ENCODE measurements at places on chromosomes 5 and 9. TPM values are rescaled to one million over a fixed set of nuclear protein-coding genes. Genes with fewer than 3 reads are reported as not detected.

Gene SMIM33
- total RNA-seq = not detected

Gene FAM153A
- not detected for total RNA-seq

Gene CHMP5
- total RNA-seq = 61.8 TPM

Gene RLN2
- total RNA-seq = not detected

Gene STPG3
- total RNA-seq = not detected

Gene PDCD1LG2
- total RNA-seq = not detected

Gene NSG2
- not detected for total RNA-seq

Gene MLANA
- total RNA-seq = not detected

Gene BTNL8
- total RNA-seq = not detected

Gene ZDHHC11
- total RNA-seq = 17.0 TPM

DNA sequence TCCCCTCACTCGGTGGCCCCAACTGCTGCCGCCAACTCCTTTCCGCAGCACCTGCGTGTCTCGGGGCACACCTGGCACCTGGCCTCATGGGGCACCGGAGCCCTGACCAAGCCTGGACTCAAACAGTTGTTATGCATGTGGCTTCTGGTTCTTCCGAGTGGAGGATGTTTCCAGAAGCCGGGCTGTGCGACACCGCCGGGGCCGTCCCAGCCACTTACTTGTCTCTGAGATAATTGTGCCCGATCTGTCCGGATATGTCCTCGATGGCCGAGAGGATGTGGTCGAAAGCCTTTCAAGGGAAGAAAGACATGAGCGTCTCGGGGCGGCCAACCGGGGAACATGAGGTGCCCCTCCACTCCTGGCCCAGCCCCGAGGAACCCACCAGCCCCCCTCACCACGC, 38.4 kb downstream of the EXOC3 start:
- DNase-seq = no peak
- H3K4me3 ChIP-seq = no peak overlapping the region
- H3K36me3 ChIP-seq = no peaks in the 10 kb centered on the region
- peaks cover 23% of the 10 kb centered on the region for H3K4me1 ChIP-seq
- no peaks in the 10 kb centered on the region for H3K27me3 ChIP-seq
- H3K27ac ChIP-seq = no peak overlapping the region

DNA sequence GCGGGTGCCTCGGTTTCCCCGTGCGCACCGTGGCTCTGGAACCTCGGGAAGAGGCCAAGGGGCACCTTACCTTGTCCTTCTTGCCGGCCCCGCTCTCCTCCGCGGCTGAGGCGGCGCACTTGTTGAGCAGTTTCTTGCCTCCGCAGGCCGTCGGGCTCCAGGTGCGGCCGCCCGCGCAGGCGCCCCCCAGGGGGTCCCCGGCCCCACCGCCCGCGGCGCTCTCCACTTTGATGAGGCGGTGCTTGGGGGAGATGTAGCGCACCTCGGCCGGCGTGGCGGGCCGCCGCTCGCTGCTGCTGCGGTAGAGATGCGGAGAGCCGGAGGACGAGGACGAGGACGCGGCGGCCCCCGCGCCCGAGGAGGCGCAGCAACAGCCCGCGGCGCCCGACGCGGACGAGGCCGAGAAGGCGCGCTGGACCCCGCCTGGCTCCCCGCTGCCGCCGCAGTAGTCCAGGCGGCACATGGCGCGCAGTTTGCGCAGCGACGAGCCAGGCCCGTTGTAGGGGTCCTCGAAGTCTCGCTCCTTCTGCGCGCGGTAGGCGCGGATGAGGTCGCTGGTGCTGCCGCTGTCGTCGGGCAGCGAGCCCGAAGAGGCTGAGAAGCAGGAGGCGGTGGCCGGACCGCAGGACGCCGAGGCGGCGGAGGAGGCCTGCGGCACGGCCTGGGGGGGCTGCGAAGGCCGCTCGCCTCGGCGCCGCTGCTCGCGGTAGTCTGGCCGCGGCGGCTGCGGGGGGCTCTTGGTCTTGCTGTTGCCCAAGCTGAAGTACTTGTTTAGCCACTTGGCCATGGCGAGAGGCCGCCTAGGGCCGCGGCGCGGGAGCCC, 957 bp downstream of the SHB start:
- no peak for DNase-seq
- H3K4me3 ChIP-seq = peak overlapping the region; percentile 66

DNA sequence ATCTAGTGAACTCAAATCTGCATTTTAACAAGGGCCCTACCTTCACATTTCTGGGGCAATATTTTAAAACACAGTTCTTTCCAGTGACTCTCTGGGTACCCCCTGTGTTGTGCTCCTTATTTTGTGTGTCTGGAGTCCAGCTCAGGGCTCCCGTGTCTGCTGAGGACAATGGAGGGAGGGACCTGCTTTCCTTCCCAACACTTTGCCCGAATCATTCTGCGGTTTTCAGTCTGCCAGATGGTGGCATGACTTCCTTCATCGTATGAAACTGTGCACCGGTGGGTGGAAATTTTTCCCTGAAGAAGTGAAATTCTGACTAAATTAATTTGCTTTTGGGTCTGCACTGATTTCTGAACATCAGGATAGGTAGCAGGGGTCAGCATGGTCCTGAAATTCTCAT, 153.6 kb upstream of the CD180 start:
- DNase-seq = no peak
- no peaks in the 10 kb centered on the region for H3K4me1 ChIP-seq
- H3K4me3 ChIP-seq = no peak overlapping the region
- H3K27ac ChIP-seq = no peak overlapping the region
- H3K36me3 ChIP-seq = no peaks in the 10 kb centered on the region

DNA sequence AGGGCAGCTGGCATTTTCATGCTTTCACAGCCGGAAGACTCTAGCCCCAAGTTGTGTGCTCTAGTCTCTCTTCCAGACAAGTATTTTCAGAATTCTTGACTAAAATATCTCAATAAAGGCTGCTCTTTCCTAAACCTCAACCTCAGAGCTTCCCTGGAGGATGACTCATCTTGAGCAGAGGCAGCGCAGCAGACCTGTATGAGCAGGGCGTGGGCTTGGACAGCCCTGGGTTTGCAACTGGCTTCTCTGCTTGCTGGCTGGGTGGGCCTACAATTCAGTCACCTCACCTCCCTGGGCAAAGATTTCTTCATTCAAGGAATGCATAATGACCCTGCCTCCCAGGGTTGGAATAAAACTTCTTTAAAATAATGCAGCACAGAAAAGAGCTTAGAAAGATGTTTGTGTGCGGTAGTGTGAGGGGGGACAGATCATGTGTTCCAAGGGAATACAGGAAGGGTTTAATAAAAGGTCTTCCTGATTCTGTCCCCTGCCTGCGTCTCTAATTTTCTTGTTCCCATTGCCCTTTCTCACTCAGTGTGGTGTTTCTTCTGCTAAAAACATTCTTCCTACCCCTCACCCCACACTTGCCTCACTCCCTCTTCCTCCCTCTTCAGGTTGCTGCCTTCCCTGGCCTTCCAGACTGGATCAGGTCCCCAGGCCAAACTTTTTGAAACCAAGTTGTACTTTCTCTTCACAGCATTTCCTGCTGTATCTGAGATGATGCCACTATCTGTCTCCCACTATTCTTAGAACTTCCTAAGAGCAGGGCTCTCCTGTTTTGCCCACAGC, 39.4 kb upstream of the MAP1B start:
- H3K36me3 ChIP-seq = no peaks in the 10 kb centered on the region
- H3K4me3 ChIP-seq = no peak overlapping the region
- H3K27me3 ChIP-seq = no peaks in the 10 kb centered on the region
- peak; percentile 12 for DNase-seq
- no peak overlapping the region for H3K27ac ChIP-seq
- peaks cover 36% of the 10 kb centered on the region for H3K4me1 ChIP-seq

- no peaks in the 10 kb centered on the region for H3K36me3 ChIP-seq
- H3K27ac ChIP-seq = no peak overlapping the region
- DNase-seq = no peak
- H3K4me1 ChIP-seq = no peaks in the 10 kb centered on the region
Observed at GRCh38 chr9:138051586-138052321, 174.2 kb downstream of the CACNA1B start.

- no peak overlapping the region for H3K27ac ChIP-seq
- no peaks in the 10 kb centered on the region for H3K4me1 ChIP-seq
- DNase-seq = no peak
- H3K4me3 ChIP-seq = no peak overlapping the region
Observed at GRCh38 chr5:77337686-77338085, 127.2 kb downstream of the PDE8B start.

- no peaks in the 10 kb centered on the region for H3K4me1 ChIP-seq
- no peak overlapping the region for H3K27ac ChIP-seq
- no peaks in the 10 kb centered on the region for H3K27me3 ChIP-seq
- H3K4me3 ChIP-seq = no peak overlapping the region
Observed at GRCh38 chr5:171549274-171549673, 129.8 kb downstream of the FGF18 start.

DNA sequence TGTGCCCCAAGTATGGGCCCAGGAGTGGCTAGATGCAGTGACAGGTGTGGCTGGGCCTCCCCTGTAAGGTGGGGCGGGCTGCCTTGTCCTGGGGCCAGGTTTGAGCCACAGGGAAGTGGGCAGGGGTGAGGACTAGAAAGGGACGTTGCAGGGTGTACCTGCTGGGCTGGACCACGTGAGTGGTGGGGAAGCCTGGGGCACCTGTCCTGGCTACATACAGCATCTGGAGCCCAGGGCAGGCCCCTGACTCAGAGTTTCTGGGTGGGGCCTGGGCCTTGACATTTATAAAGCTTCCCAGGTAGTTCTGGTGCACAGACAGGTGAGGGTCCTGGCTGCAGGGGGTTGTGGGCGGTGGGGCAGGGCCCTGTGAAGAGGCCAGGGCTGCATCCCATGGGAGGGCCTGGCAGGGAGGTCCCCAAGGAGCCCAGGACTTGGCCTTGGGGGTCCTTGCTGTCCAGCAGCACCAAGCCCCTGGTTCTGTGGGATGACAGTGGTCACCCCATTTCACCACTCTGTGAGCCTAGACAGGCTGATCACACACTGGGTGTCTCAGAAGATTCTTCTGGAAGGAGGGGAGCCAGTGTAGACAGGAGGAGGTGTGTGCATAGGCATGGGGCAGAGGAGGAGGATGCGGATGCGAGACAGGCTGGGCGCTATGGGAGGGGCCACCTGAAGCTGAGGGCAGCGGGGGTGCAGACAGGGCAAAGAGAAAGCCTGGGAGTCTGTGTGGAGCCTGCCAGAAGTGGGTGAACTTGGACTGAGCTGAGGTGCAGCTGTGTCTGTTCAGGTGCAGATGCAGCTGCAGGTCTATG, 94.0 kb downstream of the PHF2 start:
- H3K4me3 ChIP-seq = no peak overlapping the region
- no peak for DNase-seq
- no peaks in the 10 kb centered on the region for H3K4me1 ChIP-seq
- no peak overlapping the region for H3K27ac ChIP-seq
- H3K36me3 ChIP-seq = no peaks in the 10 kb centered on the region
- H3K27me3 ChIP-seq = no peaks in the 10 kb centered on the region

DNA sequence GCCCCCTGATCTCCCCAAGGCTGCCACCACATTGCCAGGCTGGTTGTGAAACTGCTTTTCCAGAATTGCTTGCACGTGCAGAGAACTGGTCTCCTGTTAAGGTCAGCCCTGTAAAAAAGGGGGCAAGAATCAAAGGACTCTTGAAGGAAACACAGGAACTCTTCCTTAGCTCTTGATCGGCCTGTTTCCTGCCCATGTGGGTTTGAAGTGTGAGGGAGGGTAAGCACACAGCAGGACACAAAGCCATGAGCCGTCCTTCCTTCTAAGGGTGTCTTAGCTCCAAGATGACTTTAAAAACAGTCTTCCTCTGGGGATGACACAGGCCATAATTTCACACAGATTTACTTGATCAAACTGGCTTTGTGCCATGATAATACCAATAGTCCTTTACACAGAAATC, 36.1 kb downstream of the TEK start:
- no peak overlapping the region for H3K27ac ChIP-seq
- no peaks in the 10 kb centered on the region for H3K4me1 ChIP-seq
- no peak for DNase-seq
- H3K27me3 ChIP-seq = no peaks in the 10 kb centered on the region

DNA sequence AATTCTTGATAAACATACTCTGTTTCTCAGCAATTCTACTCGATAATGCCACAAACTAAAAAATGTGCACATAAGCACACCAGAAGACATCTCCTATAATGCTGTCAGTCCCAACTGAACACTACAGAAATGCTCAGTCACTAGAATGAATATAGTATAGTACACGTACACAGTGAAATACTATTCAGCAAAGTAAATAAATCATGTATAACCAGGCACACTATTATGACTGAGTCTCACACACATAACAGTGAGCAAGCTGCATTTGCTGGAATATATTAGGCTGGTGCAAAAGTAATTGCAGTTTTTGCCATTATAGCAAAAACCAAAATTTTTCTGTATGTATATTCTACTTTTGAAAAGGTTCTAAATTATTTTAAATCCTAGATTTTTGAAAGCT, 310.2 kb downstream of the CTNND2 start:
- H3K4me3 ChIP-seq = no peak overlapping the region
- no peaks in the 10 kb centered on the region for H3K36me3 ChIP-seq

DNA sequence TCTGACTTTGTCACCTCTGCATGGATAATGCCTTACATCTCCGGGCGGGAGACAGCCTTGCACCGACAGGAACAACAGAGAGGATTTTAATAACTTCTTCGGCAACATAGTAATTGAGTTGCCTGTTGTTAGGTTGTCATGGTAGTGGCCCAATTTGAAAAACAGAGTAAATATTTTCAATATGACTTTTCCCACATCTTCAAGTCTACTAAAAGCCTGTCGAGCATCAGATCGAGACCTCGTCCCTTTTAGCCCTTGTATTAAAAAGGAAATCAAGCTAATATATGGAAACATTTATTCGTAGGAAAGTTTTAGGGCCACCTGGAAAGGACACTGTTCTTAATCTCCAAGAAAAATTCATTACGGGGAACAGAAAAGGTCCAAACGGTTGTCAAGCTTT, 70.8 kb upstream of the FCN2 start:
- DNase-seq = no peak
- no peak overlapping the region for H3K4me3 ChIP-seq
- H3K4me1 ChIP-seq = no peaks in the 10 kb centered on the region
- H3K36me3 ChIP-seq = no peaks in the 10 kb centered on the region

- H3K27me3 ChIP-seq = peaks cover 28% of the 10 kb centered on the region
- no peak for DNase-seq
- H3K4me3 ChIP-seq = no peak overlapping the region
- no peaks in the 10 kb centered on the region for H3K36me3 ChIP-seq
- no peak overlapping the region for H3K27ac ChIP-seq
Observed at GRCh38 chr9:37732086-37732741, 21.4 kb upstream of the TRMT10B start.

DNA sequence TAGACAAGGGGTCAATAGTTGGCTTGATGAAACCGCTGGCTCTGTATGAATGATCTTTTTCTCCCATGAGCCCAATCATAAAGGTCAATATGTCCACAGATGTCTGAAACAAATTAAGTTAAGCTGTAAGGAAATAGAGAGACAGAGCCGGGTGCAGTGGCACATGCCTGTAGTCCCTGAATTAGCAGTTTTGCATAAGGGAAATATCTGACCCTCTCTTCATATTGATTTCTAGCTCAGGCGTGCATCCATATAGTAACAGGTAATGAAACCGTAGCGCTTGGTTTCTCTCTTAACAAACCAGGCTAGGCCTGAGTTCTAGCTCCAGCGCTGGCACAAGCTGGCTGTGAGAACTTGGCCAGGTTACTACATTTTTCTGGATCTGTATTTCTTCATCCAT, 118.1 kb upstream of the ERCC6L2 start:
- H3K4me3 ChIP-seq = no peak overlapping the region
- no peak for DNase-seq
- H3K27me3 ChIP-seq = no peaks in the 10 kb centered on the region
- H3K27ac ChIP-seq = no peak overlapping the region

GRCh38 chr5:73823508-73823925, 197.5 kb downstream of the ARHGEF28 start:
- DNase-seq = no peak
- H3K36me3 ChIP-seq = no peaks in the 10 kb centered on the region
- H3K4me3 ChIP-seq = no peak overlapping the region
- no peaks in the 10 kb centered on the region for H3K27me3 ChIP-seq

GRCh38 chr5:76608833-76609232, 14.4 kb downstream of the F2RL2 start:
- no peaks in the 10 kb centered on the region for H3K27me3 ChIP-seq
- no peaks in the 10 kb centered on the region for H3K36me3 ChIP-seq
- peak; percentile 8 for DNase-seq
- H3K4me3 ChIP-seq = no peak overlapping the region
- H3K4me1 ChIP-seq = peaks cover 4% of the 10 kb centered on the region
- H3K27ac ChIP-seq = no peak overlapping the region
